ENCODE measurements at places on chromosomes 5 and 9. TPM values are rescaled to one million over a fixed set of nuclear protein-coding genes. Genes with fewer than 3 reads are reported as not detected.
A peak's percentile ranks its signal among the peaks of the same experiment; 100 is the strongest.

PITX1 gene
- 0.50 TPM for total RNA-seq

DNA sequence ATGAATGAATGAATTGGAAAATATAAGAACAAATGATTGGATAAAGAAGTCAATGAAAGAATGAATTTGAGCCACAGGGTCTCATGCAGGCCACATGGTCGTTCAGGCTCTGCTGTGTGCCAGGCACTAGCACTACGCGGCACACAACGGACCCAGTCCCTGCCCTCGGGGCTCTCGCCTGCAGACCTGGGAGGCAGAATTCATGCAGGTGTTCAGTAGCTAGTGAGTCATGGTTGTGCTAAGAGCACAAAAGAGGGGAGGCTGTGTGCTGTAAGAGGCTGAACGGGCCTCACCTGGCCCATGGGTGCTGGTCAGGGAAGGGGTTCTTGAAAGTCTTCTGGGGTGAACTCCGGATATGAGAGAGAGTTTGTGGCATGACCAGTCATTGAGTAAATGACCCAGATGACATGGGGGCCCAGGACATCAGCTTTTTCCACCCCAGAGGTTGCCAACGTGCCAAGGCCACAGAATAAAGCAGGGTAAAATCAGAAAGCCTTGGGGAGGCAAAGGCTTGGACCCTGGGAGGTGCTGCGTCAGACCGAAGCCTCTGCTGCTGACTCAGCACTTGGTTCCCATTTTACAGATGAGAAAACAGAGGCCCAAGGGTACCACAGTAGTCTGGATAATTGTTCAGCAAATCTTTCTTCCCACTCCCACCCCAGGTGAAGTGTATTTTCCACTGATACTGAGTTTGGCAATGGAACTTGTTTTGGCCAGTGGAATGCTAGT is 264.3 kb upstream of the MVB12B start:
- no peak overlapping the region for H3K4me3 ChIP-seq
- DNase-seq = no peak

CCL21 gene
- not detected for total RNA-seq

IRX2 gene
- total RNA-seq = not detected

IL33 gene
- not detected for total RNA-seq

GRM6 gene
- not detected for total RNA-seq

DNA sequence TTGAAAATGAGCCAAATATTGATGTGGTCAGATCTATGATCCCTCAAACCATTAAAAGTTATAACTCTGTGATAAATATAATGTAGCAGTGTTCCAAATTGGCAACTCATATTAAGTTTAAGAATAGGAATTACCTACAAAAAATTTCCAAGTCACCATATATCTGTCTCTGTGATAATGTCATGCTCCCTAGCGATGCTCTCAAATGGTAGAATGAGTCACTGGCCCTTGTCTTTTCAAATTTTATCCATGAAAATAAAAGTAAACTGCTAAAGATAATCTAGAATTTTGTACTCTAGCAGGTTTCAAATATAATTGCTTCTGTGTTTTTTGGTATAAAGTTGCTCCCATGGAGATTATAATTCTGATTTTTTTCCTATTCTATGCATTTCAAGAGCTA is 277.1 kb downstream of the PDE4D start:
- H3K4me1 ChIP-seq = no peaks in the 10 kb centered on the region
- no peak overlapping the region for H3K27ac ChIP-seq
- no peak overlapping the region for H3K4me3 ChIP-seq
- no peak for DNase-seq
- H3K27me3 ChIP-seq = peaks cover 28% of the 10 kb centered on the region
- H3K36me3 ChIP-seq = no peaks in the 10 kb centered on the region

CARD19 gene
- 65.7 TPM for total RNA-seq

DNA sequence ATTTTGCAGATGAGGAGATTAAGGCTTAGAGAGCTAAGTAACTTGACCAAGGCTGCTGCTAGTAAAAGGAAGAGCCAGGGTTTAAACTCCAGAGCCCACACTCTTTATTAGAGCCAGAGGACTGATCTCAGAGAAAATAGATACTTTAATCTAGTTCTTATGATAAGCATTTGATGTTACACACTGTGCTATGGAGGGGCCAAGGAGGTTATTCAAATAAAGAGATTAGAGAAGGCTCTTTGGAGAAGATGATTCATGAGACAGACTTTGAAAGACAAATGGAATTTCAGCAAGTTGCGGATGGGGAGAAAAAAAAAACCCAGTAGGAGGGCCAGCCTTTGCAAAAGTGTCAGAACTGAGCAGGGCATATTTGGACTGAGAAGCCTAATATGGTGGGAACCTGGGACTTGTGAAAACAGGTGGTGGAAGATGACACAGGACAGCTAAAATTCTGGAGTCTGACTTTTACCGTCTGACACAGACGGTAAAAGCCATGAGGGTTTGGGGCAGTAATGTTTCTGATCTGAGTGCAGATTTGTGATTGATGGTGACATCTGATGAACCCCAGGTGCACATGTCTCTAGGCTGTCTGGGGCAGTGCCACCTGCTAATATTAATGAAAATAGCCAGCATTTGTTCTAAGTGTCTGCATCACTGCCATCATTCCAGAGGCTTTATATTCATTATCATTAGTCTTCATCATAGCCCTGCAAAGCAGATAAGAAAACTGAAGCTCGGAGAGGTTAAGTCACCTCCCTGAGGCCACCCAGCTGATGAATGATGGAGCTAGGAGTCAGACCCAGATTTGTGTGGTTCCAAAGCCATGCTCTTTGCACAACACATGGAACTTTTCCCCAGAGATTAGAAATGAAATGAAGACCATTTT is 65.3 kb upstream of the CXCL14 start:
- no peak overlapping the region for H3K27ac ChIP-seq
- no peak overlapping the region for H3K4me3 ChIP-seq
- DNase-seq = no peak
- H3K4me1 ChIP-seq = no peaks in the 10 kb centered on the region
- peaks cover 10% of the 10 kb centered on the region for H3K27me3 ChIP-seq

CDX1 gene
- total RNA-seq = not detected

ORM2 gene
- not detected for total RNA-seq

DNA sequence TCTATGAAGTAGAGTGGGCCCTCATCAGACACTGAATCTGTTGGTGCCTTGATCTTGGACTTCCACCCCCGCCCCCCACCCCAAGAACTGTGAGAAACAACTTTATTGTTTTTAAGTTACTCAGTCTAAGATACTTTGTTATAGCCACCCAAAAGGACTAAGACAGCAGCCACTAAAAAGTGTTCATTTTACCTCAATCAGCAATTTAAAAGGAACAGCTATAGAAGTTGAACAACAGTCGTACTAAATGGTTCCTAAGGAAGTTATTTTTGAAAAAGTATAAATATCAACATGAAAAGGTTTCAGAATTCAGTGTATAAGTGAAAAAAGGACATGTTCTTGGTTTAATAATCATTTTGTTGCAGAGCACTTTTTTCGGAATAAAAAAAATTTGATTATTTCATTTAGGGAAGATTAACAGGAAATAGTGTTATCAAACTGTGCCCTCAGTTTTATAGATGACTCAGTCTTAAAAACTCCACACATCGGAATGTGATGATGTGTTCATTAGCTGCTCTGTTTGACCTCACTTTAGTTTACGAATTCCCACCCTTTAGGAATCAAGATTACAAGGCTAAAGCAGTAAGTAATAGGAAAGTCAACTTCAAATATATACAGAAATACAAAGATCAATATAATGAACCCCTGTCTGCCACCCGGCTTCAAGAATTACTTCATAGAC is 71.2 kb downstream of the MTAP start:
- H3K4me1 ChIP-seq = no peaks in the 10 kb centered on the region
- no peak overlapping the region for H3K4me3 ChIP-seq
- H3K27me3 ChIP-seq = no peaks in the 10 kb centered on the region
- no peak for DNase-seq
- H3K36me3 ChIP-seq = peaks cover 17% of the 10 kb centered on the region

CCDC180 gene
- 6.2 TPM for total RNA-seq

DNA sequence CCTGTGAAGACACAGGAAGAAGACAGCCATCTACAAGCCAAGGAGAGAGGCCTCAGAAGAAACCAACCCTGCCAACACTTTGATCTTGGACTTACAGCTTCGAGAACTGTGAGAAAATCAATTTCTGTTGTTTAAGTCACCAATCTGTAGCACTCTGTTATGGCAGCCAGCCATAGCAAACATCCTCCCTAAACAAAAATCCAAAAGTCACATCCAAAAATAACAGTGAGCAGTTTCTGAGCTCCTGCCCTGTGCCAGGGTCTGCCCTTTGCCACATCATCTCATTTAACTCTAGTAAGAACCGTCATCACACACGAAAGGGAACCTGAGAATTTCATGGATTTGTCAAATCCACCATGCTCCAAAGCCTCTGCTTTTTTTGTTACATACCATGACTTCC is 118.8 kb downstream of the TRIM36 start:
- no peak overlapping the region for H3K4me3 ChIP-seq
- H3K27me3 ChIP-seq = peaks cover 11% of the 10 kb centered on the region
- H3K4me1 ChIP-seq = no peaks in the 10 kb centered on the region
- no peaks in the 10 kb centered on the region for H3K36me3 ChIP-seq

DNA sequence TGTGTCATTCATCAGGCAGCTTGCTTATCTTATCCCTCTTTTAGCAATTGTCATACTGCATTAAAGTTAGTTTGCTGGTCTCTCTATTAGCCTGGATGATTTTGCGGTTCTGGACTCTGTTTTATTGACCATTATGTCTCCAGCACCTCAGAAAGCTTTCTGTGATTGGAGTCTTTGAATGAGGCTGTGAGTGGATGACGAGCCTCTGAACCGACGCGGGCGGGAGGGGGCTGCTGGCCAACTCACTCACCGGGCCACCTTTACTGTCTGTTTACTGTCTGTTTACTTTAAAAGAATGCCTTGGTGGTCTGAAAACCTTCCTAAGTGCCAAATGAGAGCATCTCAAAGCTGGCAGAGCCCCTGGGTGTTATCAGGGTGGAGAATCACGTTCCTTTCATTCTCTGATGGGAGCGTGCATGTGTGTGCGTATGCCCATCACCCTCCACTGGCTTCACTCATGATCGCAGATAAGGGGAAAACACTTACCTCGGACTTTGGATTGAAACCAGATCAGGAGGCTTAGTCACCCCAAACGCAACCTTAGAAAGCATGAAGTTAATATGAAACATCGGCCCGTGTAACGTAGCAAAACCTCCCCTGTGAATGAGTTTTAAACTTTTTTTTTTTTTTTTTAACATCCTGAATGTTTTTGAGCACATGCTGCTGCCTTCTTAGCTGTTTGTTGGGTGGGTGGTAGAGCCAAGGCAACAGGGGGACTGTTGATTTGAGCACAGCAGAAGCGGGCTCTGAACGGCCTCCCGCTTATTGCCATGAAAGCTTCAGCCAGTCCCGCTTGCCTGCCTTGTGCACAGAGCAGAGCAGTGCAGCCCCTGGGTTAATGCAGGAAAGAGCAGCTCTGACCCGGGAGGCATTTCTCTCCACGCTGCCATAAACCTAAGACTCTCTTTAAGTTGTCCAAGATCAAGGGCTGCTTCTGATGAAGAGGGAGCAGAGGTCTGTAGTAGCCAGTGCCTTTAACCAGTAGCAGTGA is 173.6 kb downstream of the GADD45G start:
- no peak overlapping the region for H3K27ac ChIP-seq
- no peaks in the 10 kb centered on the region for H3K36me3 ChIP-seq
- H3K4me1 ChIP-seq = peaks cover 12% of the 10 kb centered on the region

EMB gene
- total RNA-seq = 68.0 TPM

GRCh38 chr5:125267636-125268248 is 521.3 kb upstream of the ZNF608 start:
- no peak overlapping the region for H3K4me3 ChIP-seq
- no peaks in the 10 kb centered on the region for H3K4me1 ChIP-seq
- H3K36me3 ChIP-seq = no peaks in the 10 kb centered on the region
- DNase-seq = no peak
- no peaks in the 10 kb centered on the region for H3K27me3 ChIP-seq

DNA sequence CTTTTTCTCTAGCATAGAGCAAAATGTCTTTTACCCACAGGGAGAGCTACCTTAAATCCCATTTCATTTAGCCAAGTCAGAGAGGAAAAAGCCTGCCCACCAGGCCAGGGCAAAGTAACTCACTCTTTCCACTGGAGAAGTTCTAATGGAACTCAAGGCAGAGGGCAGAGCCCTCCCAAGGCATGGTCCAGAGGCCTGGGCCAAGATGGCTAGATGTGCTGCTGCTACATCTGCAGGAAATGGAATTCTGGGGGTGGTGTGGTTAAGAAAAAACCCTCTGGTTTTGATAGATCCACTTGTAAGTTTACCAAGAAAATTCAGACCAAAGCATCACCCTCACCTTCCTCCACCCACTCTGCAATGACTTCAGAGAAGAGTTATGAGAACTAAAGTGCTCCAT is 37.3 kb downstream of the CSF2 start:
- peak overlapping the region; percentile 51 for H3K4me3 ChIP-seq
- H3K27me3 ChIP-seq = no peaks in the 10 kb centered on the region
- H3K27ac ChIP-seq = peak overlapping the region; percentile 40

DNA sequence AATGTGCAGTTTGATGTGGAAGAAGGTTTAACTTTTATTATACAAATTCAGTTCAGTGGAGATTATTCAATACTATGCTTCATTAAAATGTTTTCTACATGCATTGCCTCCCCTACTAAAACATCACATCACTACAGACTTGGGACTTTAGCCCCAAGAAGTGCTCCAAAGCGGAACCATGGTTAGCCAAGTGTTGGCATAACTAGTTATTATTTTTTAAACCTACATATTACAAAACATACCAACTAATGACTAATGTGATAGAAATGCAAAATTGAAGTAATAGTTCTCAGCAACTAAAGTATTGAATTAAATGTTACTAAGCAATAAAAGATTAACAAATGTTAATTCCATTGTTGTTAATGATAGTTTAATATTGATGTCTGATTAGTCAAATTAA is 74.5 kb downstream of the XRCC4 start:
- no peaks in the 10 kb centered on the region for H3K36me3 ChIP-seq
- H3K27me3 ChIP-seq = no peaks in the 10 kb centered on the region
- no peak for DNase-seq
- H3K4me3 ChIP-seq = no peak overlapping the region
- H3K27ac ChIP-seq = no peak overlapping the region
- H3K4me1 ChIP-seq = no peaks in the 10 kb centered on the region

DNA sequence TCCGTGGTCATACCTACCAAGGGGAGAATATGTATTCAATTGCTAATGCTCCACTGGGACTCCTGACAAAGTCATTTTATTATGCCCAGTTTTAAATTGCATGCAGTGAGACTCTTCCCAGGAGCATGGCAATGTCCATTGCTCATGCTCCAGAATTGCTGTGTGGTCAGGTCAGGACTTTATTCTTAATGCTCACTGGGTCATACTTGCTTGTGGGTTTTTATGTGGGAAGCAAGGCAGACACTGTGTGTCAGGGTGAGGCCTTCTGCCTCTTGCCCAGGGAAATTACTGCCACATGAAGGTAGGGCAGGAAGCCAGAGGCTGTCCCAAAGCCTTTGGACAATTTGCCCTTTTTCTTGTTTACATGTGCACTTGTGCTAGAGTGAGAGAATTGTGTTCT is 164.6 kb upstream of the MEF2C start:
- no peaks in the 10 kb centered on the region for H3K36me3 ChIP-seq
- H3K4me3 ChIP-seq = no peak overlapping the region
- no peaks in the 10 kb centered on the region for H3K4me1 ChIP-seq
- no peaks in the 10 kb centered on the region for H3K27me3 ChIP-seq

ARL14EPL gene
- not detected for total RNA-seq
